Neural progenitor cell (in vitro differentiated cells): ENCODE measurements at places on chromosomes 3 and 15. TPM values are rescaled to one million over a fixed set of nuclear protein-coding genes. Genes with fewer than 3 reads are reported as not detected.

Gene FSIP1
- 2.1 and 2.5 TPM in 2 replicates for total RNA-seq

Gene GADL1
- total RNA-seq = 0.03 TPM in 1 of 2 replicates, not detected in the other

Gene FBXL22
- 0.43 and 0.71 TPM in 2 replicates for total RNA-seq

Gene ARL14
- total RNA-seq = not detected in 2 replicates

Gene C3orf80
- not detected in 2 replicates for total RNA-seq

Gene GOLGA8R
- not detected in 2 replicates for total RNA-seq

GRCh38 chr3:24986612-24987011 is 441.5 kb upstream of the RARB start:
- no peaks in the 10 kb centered on the region for H3K36me3 ChIP-seq
- H3K4me1 ChIP-seq = peaks cover 10% of the 10 kb centered on the region
- peak; percentile 5 for DNase-seq
- H3K4me3 ChIP-seq = no peak overlapping the region
- no peak overlapping the region for H3K27ac ChIP-seq

- no peak overlapping the region for H3K27ac ChIP-seq
- H3K36me3 ChIP-seq = no peaks in the 10 kb centered on the region
- H3K4me1 ChIP-seq = no peaks in the 10 kb centered on the region
- H3K4me3 ChIP-seq = no peak overlapping the region
- H3K27me3 ChIP-seq = no peaks in the 10 kb centered on the region
These were observed 129.4 kb downstream of the DLG1 start for GRCh38 chr3:197169028-197169427.

- peaks cover 6% of the 10 kb centered on the region for H3K36me3 ChIP-seq
- DNase-seq = no peak
- no peak overlapping the region for H3K4me3 ChIP-seq
- H3K4me1 ChIP-seq = no peaks in the 10 kb centered on the region
- no peaks in the 10 kb centered on the region for H3K27me3 ChIP-seq
These were observed 12.6 kb upstream of the PAK2 start for GRCh38 chr3:196726788-196727675.

GRCh38 chr15:85769182-85769900 is 25.4 kb downstream of the KLHL25 start:
- no peak overlapping the region for H3K4me3 ChIP-seq
- no peak overlapping the region for H3K27ac ChIP-seq
- H3K4me1 ChIP-seq = peaks cover 22% of the 10 kb centered on the region
- no peaks in the 10 kb centered on the region for H3K27me3 ChIP-seq
- no peaks in the 10 kb centered on the region for H3K36me3 ChIP-seq

DNA sequence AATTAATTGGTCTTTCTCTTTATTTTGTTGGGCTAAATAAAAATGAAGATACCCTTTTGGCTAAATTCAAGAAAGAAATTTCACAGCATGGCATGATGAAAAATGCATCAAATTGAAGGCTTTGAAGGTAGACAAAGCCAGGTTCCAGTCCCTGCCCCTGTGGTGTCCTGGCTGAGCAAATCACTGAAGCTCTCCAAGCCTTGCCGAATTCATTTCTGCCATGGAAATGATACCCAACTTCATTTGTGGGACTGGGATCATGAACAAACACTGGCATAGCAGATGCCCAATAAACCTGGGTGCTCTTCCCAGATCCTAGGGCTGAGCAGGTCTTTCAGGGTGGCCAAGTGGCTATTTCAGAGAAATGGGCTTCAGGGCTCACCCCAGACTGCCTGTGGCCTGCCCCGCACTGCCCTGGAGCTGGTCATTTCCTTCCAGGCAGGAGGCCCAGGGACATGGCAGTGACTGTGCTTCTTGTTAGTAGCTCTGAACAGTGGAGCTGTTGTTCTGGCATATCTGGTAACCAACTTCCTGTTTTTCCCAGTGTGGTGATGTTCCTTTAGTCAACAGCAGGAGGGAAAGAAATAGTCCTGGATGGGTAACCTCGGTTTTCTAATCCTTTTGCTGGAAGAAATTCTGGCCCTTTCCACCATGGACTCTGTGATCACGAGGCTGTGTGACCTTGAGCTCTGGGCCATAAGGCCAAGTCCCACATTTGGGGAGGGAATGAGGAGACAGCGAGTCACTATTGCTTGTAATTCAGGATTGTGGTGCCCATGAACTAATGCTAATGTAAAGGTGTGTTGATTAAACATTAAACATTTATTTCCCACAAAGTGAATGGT is 47.6 kb downstream of the CTDSPL start:
- H3K4me3 ChIP-seq = no peak overlapping the region
- H3K27ac ChIP-seq = no peak overlapping the region
- peaks cover 38% of the 10 kb centered on the region for H3K4me1 ChIP-seq
- no peaks in the 10 kb centered on the region for H3K36me3 ChIP-seq

DNA sequence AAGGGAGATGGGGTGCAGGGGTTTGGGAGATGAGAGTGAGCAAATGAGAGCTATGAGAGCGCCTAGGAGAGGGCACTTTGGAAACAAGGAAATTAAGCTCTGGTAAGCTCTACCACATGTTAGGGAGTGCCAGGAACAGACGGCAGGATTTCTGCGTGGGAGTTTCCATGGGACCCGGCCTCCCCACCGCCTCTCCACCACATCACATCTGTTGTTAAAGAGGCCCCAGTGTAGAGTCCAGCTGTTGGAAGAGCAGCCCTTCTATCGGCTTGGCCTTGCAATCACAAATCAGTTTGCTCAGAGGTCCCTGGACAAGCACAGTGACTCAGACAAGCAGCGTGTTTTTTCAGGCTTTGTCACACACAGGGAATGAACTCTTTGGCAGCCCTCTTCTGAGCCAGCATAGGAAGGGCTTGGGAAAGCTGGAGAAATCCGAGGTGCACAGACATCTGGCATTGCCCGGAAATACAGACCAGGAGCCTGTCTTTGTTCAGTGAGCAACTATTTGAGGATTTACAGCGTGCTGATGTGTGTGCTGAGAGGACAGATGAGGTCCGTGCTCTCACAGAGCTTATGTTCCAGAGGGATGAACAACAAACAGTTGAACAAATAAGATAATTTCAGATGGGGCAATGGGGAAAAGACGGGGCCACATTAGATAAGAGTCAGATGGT is 370.6 kb upstream of the PROK2 start:
- DNase-seq = no peak
- no peaks in the 10 kb centered on the region for H3K36me3 ChIP-seq
- no peaks in the 10 kb centered on the region for H3K27me3 ChIP-seq
- H3K4me3 ChIP-seq = no peak overlapping the region
- no peaks in the 10 kb centered on the region for H3K4me1 ChIP-seq

DNA sequence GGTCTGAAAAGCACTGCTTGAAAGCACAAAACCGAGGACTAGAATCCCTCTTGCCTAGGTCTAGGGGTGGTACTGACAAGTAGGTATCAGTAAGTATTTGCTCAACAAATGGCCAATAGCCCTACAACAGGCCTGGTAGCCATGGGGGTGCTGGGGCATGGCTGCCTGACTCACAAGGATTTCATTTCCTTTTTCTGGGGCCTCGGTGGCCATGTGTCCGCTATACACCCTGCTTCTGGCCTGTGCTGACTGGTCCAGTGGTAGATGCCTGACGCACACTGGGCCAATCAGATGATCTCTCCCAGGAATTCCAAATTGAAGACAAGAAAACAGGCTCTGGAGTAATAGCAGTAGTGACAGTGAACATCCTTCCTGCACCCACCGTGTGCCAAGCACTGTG is 29.4 kb downstream of the MELTF start:
- DNase-seq = no peak
- H3K36me3 ChIP-seq = no peaks in the 10 kb centered on the region
- H3K4me1 ChIP-seq = peaks cover 8% of the 10 kb centered on the region
- H3K4me3 ChIP-seq = no peak overlapping the region
- H3K27ac ChIP-seq = no peak overlapping the region
- H3K27me3 ChIP-seq = peaks cover 25% of the 10 kb centered on the region

DNA sequence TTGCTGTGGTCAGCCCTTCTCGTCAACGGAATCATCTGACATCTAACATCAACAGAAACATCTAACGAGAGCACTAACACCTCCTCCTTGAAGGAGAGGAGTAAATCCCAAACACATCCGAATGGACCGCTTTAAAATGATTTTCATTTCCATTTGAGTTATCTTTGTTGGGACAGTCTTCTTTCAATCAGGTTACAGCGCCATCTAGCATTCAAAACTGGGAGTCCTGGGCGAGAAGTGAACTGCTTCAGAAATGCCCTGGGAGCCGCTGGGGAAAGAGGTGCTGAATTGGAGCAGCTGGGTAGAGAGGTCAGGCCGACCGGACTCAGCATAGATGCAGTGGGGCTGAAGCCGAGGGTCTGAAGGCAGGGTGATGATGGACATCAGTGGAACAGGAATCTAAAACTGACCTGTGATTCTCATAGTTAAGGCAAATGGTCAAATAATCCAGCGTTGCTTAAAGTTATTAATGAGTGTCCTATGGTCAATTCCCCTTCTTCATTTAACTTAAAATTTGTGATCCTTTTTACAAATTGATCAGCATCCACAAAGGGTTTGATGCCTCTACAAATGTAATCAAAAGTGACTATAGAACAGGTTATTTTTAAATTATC is 170.0 kb upstream of the NDN start:
- H3K4me1 ChIP-seq = peaks cover 27% of the 10 kb centered on the region
- H3K36me3 ChIP-seq = no peaks in the 10 kb centered on the region
- H3K27me3 ChIP-seq = no peaks in the 10 kb centered on the region
- H3K4me3 ChIP-seq = peak overlapping the region; percentile 33
- H3K27ac ChIP-seq = no peak overlapping the region

- no peaks in the 10 kb centered on the region for H3K36me3 ChIP-seq
- no peak overlapping the region for H3K27ac ChIP-seq
- H3K27me3 ChIP-seq = peaks cover 7% of the 10 kb centered on the region
- no peak overlapping the region for H3K4me3 ChIP-seq
These were observed 10.3 kb downstream of the STOML1 start for GRCh38 chr15:73981761-73982221.

GRCh38 chr15:66472176-66472999 is 25.2 kb downstream of the SNAPC5 start:
- H3K27ac ChIP-seq = no peak overlapping the region
- H3K27me3 ChIP-seq = no peaks in the 10 kb centered on the region
- no peak overlapping the region for H3K4me3 ChIP-seq
- peaks cover 35% of the 10 kb centered on the region for H3K4me1 ChIP-seq

GRCh38 chr3:190131329-190131728 is 10.6 kb upstream of the P3H2 start:
- H3K27ac ChIP-seq = no peak overlapping the region
- H3K36me3 ChIP-seq = no peaks in the 10 kb centered on the region
- peaks cover 10% of the 10 kb centered on the region for H3K4me1 ChIP-seq
- DNase-seq = no peak
- H3K4me3 ChIP-seq = no peak overlapping the region

DNA sequence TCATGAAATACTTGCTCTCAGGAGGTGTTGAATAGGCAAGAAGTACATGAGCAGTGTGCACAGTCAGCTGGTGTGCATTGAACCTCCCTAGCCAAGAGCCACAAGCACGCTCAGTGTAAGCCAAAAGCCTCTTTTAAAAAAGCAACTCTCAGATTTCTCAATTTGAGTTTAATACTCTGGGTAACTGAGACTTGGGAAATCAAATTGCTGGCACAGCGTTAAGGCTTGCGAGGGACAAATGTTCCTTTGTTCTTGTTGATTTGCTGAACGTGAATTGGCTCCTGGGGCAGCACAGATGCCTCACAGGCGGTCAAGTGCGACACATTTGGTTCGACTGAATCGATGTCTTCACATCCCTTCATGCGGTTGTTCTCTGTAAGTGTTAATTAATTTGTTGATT is at the start of gene FAM240A:
FAM240A (plus strand) TSS at position 202 of the 400 bp plus-strand sequence; CDS start at position 361, 159 bp downstream.
- no peaks in the 10 kb centered on the region for H3K27me3 ChIP-seq
- H3K4me1 ChIP-seq = no peaks in the 10 kb centered on the region
- no peak within 1 kb of the TSS for H3K4me3 ChIP-seq
- H3K27ac ChIP-seq = no peak within 1 kb of the TSS
- DNase-seq = peak; percentile 45

GRCh38 chr3:184377882-184378445 is at the start of gene THPO:
Gene THPO (minus strand): TSS chr3:184378207. CDS start chr3:184376259, 1,948 bp downstream.
- peaks cover 34% of the 10 kb centered on the region for H3K4me1 ChIP-seq
- peaks cover 44% of the 10 kb centered on the region for H3K27me3 ChIP-seq
- peak; percentile 40 for DNase-seq
- no peak within 1 kb of the TSS for H3K27ac ChIP-seq
- H3K4me3 ChIP-seq = peak within 1 kb of the TSS; percentile 48
- no peaks in the 10 kb centered on the region for H3K36me3 ChIP-seq

DNA sequence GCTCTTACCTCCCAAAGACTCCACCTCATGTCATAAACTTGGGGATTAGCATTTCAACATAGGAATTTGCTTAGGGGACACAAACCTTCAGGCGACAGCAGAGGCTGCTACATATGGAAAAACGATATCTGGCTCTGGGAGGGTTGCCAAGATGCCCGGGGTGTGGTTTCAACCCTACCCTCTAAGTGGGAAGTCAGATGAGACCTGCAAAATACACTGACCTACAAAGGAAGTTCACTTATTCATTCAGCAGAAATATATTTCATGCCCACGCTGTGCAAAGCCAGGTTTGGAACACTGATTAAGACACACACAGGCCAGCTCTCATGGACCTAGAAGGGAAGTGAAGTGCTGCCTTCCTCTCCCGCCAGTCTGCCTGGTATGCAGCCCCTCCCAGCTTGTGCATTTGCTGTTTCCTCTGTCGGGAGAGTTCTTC is 239.3 kb downstream of the FEZF2 start:
- no peak overlapping the region for H3K27ac ChIP-seq
- H3K4me3 ChIP-seq = no peak overlapping the region
- no peaks in the 10 kb centered on the region for H3K27me3 ChIP-seq

DNA sequence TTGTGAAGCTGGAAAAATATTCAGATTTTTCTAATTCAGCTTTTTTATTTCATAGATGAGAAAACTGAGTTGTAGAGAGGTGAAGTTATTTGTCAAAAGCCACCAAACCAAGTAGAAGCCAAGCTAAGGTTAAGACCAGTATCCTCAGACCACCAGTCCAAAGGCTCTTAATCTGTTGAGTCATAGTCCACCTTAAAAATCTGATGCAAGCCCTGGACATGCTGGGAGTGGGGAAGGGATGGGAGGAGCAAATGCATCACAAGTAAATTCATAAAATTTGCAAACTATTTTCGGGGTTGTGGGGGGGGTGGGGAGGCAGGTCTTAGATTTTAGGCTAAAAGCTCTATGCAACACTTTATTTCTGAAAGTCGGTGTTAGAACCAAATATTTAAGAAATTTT is 307.7 kb upstream of the SEMA6D start:
- no peak overlapping the region for H3K4me3 ChIP-seq
- no peak for DNase-seq
- H3K36me3 ChIP-seq = no peaks in the 10 kb centered on the region
- no peak overlapping the region for H3K27ac ChIP-seq
- no peaks in the 10 kb centered on the region for H3K4me1 ChIP-seq
- no peaks in the 10 kb centered on the region for H3K27me3 ChIP-seq

DNA sequence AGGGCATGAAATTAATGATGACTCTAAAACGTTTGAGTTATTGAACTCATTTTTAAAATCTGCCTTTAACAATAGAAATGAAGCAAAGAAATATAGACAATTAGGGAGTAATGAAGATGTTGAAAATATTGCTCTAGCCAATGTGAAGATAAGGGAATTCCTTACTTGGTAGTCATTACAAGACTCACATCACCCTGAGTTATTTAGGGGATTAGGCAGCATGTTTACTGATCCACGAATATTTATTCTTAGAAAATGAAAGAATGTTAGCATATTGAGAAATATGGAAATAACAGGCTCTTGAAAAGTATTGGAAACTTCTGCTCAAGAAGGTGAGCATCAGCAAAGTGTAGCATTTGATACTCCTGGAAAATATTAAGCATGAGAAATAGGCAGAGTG is 398.1 kb upstream of the ARPP21 start:
- H3K27ac ChIP-seq = no peak overlapping the region
- no peak for DNase-seq
- no peaks in the 10 kb centered on the region for H3K27me3 ChIP-seq
- H3K36me3 ChIP-seq = no peaks in the 10 kb centered on the region
- H3K4me3 ChIP-seq = no peak overlapping the region
- H3K4me1 ChIP-seq = peaks cover 5% of the 10 kb centered on the region
